ENCODE measurements at places on chromosomes 5 and 9. TPM values are rescaled to one million over a fixed set of nuclear protein-coding genes. Genes with fewer than 3 reads are reported as not detected.

- DNase-seq = no peak
Observed at GRCh38 chr5:78768781-78769380, 120.3 kb upstream of the LHFPL2 start.

DNA sequence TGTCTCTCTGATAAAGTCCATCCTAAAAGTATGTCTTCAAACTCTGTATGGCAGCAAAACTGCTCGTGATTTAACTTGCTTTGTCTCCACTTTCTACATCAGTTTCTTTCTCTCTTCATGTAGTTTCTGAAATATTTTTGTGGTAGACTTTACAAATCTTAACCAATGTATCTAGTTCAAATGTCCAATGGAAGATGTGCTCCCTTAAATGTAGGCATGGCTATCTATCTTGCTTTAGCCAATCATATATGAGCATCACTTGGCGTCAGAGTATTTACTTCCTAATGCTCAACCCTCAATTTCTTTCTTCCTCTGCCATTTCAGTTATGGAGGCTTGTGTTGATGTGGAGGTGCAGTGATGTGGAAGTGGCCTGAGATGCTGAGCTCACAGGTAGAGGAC is 206.1 kb upstream of the ZNF608 start:
- no peak for DNase-seq

DNA sequence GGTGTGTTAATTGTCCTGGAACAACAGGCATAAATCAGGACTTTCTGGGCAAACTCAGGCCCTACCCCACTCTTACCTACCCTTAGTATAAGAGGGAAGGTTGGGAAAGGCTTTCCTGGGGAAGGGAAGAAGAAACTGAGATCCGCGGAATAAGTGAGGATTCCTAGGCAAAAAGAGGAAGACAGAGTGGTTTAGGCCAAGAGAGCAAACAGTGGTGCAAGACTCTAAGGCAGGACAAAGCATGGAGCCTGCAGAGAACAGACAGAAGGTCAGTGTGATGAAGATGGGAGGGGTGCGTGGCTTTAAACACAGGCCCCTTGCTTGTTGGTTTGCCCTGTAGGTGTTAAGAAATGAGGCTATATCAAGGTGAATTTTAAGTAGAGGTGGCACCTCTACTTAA is 69.4 kb downstream of the TMC1 start:
- no peak for DNase-seq

- no peak for DNase-seq
Observed at GRCh38 chr9:107361816-107362215, 78.7 kb downstream of the RAD23B start.

FAM78A gene
- total RNA-seq = 23.0 TPM

GRCh38 chr5:1948111-1948510 is 65.4 kb upstream of the IRX4 start:
- DNase-seq = no peak

- DNase-seq = no peak
Observed at GRCh38 chr9:116574027-116574679, 113.0 kb upstream of the TRIM32 start.

- no peak for DNase-seq
Observed at GRCh38 chr5:58458141-58458742, 1.6 kb downstream of the PLK2 start.

GRCh38 chr9:84742261-84742660 is 72.7 kb downstream of the NTRK2 start:
- no peak for DNase-seq

GRCh38 chr5:76807296-76807695 is 11.5 kb upstream of the F2RL1 start:
- DNase-seq = no peak

- no peak for DNase-seq
Observed at GRCh38 chr9:859251-859650, 17.8 kb downstream of the DMRT1 start.

- DNase-seq = peak; percentile 71
Observed at GRCh38 chr9:82588301-82589180, 474.4 kb downstream of the RASEF start.

GRCh38 chr9:126128494-126129142 is 198.0 kb upstream of the MVB12B start:
- no peak for DNase-seq

ZNF879 gene
- 6.0 TPM for total RNA-seq

GRCh38 chr5:2029206-2029605 is 146.5 kb upstream of the IRX4 start:
- DNase-seq = peak; percentile 61

DNA sequence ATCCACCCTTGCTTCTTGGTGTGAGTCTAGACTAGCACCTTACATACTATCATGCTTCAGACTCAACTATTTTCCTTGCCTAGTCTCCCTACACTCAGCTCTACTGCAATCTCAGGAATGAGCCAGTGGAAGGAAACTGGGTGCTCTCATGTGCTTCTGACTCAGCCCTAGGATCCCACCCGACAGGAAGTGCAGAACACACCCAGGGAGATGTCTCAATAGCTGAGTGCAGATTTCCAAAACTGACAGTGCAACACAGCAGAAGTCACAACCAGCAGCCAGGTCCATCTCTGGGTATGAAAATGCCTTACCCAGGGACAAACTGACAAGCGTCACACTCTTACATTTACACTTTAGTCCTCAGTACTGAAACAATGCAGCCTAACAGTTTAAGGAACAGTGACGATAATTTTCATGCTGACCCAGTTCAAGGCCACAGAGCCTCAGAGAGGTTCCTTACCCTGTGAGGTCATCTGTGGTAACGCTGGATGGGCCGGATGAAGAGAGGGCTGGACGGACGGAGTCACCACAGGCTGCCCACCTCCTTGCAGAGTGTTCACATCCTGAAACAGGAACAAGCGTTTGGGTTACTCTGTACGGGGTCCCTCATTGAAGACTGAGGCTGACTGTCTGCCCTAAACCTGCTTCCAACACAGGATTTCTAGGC is 33.0 kb downstream of the FKBP15 start:
- peak; percentile 64 for DNase-seq

GRCh38 chr5:119397518-119398380 is 41.9 kb downstream of the TNFAIP8 start:
- DNase-seq = peak; percentile 70

MOB3B gene
- 1.4 TPM for total RNA-seq

DNA sequence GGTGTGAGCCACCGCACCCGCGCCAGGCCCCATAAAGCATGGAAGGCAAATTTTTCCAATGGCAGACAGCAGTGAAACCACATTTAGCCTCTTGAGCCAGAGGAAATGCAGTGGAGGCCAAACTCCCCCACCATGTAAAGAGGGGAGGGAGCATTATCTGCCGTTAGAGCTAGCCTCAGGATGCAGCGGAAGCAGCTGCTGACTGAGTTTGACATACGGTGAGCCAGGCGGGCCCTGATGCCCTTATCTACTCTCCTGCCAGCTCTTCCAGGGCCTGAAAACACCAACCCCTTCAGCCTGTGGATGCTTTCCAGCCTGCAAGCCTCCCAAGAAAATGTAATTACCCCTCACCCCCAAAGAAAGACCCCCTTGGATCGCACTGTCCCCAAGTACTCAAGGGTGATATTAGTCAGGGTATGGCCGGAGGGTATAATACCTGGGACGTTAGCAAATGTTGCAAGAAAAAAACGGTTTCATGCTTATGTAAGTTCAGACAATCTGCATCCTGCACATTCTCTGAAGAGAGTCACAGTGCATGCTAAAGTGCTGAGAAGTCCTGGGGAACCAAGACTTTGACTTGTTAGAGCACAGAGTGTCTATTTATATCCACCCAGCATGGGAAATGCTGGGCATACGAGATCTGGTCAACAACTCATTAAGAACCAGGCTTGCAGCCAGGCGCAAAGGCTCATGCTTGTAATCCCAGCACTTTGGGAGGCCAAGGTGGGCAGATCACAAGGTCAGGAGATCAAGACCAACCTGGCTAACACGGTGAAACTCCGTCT is 11.3 kb upstream of the GGTA1 start:
- DNase-seq = peak; percentile 53

DNA sequence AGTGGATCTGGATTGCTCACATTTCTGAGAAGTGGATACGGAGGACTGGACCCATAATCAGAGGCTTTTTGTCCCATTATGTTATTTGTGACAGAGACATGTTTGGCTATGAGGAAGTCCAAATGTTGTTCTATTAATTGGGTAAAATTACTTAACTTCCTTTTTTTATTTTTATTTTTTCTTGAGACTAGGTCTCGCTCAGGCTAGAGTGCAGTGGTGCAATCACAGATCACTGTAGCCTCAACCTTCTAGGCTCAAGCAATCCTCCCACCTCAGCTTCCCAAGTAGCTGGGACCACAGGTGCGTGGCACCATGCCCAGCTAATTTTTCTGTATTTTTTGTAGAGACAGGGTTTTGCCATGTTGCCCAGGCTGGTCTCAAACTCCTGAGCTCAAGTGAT is 11.9 kb upstream of the PGGT1B start:
- peak; percentile 9 for DNase-seq

GRCh38 chr9:4225291-4226028 is 74.4 kb downstream of the GLIS3 start:
- DNase-seq = no peak

DNA sequence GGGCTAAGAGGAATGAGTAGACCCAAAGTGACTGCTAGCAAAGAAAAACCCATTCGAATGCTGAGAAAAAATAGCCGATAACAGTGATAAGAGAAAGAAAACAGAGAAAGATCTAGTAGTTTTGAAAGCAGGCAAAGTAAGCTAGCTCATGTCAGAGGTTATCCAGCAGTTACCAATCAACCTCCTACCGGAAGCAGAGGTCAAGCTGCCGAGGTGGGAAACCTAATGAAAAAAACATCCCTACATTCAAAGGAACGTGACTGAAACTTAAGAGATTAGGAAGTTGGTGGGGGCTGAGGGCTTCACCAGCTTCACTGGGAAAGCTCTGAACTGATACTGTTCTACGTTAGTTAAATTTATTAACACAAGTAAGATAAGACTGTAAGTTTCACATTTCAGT is 32.6 kb downstream of the SSBP2 start:
- no peak for DNase-seq

DNA sequence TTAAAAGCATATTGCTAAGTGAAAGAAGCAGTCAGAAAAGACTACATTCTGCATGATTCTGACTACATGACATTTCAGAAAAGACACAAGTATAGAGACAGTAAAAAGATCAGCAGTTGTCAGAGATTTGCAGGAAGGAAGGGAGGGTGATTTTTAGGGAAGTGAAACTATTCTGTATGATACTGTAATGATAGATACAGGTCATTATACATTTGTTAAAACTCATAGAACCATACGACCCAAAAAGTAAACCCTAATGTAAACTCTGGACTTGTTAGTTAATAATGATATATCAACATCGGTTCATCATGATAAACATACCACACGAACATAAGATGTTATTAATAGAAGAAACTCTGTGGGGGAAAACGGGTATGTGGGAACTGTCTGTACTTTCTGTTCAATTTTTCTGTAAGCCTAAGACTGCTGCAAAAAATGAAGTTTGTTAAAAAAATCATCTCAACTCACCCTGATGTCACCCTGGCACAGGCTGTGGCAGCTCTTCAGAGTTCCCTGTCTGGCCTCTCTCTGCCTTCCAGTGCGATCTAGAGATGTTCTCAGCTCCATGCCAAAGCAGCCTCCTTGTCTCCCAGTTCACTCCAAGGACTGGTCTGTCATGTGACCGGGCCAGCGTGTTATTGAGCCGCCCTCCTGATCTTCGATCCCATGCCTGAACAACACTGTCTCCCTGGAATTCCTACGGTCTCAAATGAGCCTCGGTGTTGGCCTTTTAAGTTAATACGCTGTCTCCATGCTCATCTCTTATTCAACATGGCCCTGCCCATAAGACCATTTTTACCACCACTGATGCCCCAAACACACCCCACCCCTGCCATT is 35.4 kb downstream of the PRLR start:
- peak; percentile 33 for DNase-seq

GRCh38 chr5:92562065-92562464 is 1019.0 kb downstream of the NR2F1-AS1 start:
- no peak for DNase-seq

GRCh38 chr5:172800088-172800551 is 29.1 kb upstream of the DUSP1 start:
- DNase-seq = peak; percentile 62

GRCh38 chr9:92332577-92333281 is 7.0 kb downstream of the CENPP start:
- DNase-seq = peak; percentile 54

GRCh38 chr9:61673664-61674381 is 484.0 kb downstream of the SPATA31A7 start:
- DNase-seq = no peak

GRCh38 chr5:87572090-87572489 is 159.4 kb upstream of the CCNH start:
- no peak for DNase-seq

DNA sequence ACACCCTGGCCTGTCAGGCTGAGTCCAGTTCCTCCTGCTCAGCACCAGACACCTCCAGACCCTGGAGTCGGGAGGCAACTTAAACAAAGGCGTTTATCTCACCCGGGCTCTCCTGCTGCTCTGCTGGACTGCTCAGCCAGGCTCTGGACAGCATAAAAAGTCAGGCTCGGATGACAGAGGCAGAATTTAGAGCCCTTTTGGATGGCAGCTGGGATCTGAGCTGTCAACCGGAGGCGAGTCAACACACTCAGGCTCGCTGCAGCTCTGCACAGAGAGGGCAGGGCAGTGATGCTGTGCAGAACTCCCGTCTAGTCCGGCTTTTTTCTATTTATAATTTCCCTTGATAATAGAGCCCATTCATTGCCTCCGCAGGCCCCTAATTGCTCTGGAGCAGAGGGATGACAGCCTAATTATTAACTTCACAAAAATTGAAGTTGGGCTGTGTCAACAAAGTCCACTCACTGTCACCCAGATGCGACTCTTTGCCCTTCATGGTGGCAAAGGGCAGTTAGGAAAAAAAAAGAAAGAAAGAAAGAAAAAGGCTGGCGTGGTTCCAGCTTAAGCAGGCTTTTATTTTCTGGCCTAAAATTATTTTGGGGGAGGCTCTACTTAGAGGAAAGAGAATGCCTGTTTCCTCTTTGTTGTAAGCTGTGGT is 37.6 kb downstream of the STC2 start:
- no peak for DNase-seq

DNA sequence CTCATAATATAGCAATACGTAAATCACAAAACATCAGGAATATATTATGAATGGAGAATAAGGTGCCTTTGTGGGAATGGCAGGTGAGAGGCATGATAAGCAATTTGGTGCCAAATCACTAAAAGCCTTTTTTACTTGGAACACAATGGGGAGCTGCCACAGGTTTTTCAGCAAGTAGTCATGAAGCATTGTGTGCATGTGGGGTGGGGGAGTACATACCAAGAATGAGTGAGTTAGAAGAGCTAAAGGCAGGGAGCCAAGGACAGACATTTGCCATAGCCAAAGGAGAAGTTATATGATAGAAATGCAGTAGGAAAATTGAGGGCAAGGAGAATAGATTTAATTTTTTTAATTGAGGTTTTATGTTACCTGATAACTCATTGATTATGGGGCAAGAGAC is 445.0 kb upstream of the SMC2 start:
- no peak for DNase-seq

DNA sequence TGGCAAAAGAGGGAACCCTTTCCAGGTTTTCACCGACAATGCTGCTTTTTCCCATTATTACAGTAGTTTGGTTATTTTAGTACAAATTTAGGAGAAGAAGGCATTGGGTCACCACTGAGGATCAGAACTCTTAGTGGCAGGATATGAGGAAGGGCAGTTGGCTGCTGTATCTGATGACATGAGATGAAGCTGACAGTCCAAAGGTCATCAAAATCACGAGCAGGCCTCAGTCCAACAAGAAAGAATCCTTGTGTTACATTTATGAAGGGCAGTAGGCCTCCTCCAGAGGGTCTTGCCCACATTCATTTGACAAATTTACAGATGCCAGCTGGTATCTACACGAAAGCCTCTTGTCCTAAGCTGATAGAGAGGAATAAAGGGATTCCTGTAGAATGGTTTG is 49.5 kb upstream of the COL15A1 start:
- no peak for DNase-seq

All from muscle of leg (tissue), 16 donors.